Activated CD4-positive, alpha-beta T cell treated with anti-CD3 and anti-CD28 coated beads, Interleukin-2, amount 50 U/mL, for 48 hours (primary cell): ENCODE measurements at places on chromosomes 11 and 22.

- no peak for DNase-seq
Observed at GRCh38 chr11:86067009-86067850, 1.7 kb downstream of the PICALM start.

DNA sequence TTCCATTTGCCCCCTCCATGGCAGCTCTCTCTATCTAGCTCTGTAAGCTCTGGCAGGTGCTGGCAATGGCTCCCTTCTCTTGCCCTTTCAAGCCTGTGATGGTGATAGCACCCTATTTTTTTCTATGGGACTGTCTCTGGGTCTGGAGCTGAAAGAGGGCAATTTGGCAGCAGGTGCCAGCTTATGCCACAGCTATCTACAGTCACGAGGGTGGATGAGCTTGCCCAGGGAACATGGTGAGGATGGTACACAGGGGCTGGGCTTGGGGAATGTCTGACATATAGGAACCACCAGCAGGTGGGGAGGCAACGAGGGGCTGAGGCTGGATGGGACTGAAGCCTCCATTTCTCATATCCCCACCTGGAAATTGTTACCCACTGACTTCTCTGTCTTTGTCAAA lies 175.4 kb upstream of the SYT13 start:
- no peak for DNase-seq

GRCh38 chr22:39303358-39303757 lies 16.1 kb downstream of the RPL3 start:
- DNase-seq: no peak

DNA sequence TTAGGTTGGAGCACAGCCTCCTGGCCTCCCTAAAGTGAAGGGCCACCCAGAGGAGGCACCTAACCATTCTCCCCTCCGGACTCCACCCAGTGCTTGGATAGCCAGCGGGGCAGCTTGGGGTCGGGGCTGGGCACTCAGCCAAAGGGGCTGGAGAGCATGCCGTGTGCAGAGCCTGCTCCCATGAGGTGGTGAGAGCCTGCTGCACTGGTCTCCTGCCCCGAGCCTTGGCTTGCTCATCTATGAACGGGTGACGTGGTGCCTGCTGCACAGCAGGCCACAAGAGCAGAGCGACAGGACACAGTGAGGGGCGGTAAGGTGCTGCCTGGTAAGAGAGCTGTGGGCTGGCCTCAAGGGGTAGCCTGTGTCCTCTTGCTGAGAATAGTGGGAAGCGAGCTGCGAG lies 14.0 kb upstream of the CCDC188 start:
- no peak for DNase-seq

DNA sequence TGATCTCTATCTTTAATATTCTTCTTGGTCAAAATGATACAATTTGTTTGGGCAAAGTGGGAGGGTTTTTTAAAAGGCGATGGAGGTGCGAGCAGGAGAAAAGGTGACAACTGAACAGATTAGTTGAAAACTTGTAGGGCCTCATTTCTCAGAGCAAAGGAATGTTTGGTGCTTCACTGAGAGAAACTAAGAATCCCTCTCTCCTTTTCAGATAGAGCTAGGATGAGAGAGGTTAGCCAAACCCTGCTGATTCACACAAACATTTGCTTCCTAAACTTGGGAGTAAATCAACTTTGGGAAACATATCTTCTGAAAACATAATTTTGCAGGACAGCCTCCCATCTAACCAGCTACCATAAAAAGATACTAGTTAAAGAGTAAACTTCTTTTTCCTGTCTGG lies 57.0 kb downstream of the PHF21A start:
- no peak for DNase-seq

DNA sequence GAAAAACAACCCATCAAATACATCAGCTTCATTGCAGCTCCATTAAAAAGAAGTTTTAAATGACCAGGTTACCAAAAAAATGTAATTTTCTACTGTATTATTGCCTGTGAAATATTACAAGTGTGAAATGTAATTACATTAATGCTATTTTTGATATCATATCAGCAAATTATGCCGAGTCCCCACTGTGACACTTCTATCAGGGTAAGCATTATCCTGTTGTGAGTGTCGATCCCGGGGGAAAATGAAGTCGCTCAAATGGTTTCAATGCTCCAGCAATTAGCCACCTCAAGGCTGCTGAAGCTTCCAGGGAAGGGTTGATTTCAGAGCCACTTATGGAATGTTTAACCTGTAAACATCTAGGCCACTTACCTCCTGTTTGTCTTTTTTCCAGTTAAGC lies 70.4 kb downstream of the RCN1 start:
- DNase-seq: no peak

DNA sequence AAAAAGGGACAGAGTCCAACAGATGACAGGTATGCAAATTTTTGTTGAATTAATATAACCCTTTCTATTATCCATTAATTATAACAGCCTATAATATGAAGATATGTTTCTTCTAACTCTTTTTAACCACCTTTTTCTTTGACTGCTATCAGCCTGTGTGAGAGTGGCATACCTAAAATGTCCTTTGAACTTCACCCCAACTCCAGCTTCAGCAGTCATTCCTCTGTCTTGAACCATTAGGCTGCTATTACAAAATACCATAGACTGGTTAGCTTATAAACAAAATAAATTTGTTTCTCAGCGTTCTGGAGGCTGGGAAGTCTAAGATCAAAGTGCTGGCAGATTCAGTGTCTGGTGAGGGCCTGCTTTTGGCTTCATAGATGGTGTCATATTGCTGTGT lies 564.6 kb upstream of the FAT3 start:
- no peak for DNase-seq

DNA sequence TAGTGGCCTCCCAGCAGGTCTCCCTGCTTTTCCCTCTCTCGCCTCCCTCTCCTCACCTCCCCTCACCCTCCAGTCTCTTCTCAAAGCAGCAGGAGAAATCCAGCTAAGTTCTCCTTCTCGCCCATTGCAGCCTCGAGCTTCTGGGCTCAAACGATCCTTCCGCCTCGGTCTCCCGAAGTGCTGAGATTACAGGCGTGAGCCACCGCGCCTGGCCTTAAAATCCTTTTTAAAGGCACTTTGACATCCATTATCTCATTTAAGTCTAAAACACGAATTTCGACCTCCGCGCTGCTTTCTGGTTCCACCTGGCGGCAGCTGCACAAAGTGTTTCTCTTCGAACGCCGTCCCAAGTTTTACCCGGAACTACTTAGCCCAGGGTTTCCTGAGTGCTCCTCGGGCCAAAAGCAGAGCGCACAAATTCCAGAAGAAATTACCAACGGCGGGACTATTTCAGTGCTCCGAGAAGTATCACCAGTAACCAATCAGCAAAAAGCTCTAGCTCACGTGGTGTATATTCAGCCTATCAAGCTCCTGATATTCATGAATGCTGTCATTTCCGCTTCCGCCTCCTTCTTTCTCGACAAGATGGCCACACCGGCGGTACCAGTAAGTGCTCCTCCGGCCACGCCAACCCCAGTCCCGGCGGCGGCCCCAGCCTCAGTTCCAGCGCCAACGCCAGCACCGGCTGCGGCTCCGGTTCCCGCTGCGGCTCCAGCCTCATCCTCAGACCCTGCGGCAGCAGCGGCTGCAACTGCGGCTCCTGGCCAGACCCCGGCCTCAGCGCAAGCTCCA lies at the start of gene EIF3F:
EIF3F (plus strand) TSS at position 570 of the 792 bp plus-strand sequence; CDS start at position 586, 16 bp downstream.
- peak; percentile 85 for DNase-seq

GRCh38 chr11:83691451-83691950 lies 405.3 kb upstream of the CCDC90B start:
- no peak for DNase-seq

DNA sequence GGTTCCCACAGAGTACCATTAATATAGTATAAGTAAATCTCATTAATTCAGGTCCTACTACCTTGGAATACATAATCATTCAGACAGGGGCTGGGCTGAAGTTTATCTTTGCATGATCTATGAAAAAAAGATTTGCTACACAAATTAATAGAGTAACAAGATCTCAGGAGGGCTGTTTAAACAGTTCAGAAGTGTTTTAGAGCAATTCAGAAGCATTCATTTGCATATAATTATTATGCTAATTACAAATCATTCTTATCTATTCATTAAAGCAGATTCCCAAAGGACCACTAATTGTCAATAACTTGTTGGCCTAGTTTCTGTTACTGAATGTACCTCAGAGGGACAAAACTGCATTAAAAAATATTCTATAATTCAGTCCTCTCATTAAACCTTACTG lies 40.5 kb downstream of the PITPNB start:
- no peak for DNase-seq

DNA sequence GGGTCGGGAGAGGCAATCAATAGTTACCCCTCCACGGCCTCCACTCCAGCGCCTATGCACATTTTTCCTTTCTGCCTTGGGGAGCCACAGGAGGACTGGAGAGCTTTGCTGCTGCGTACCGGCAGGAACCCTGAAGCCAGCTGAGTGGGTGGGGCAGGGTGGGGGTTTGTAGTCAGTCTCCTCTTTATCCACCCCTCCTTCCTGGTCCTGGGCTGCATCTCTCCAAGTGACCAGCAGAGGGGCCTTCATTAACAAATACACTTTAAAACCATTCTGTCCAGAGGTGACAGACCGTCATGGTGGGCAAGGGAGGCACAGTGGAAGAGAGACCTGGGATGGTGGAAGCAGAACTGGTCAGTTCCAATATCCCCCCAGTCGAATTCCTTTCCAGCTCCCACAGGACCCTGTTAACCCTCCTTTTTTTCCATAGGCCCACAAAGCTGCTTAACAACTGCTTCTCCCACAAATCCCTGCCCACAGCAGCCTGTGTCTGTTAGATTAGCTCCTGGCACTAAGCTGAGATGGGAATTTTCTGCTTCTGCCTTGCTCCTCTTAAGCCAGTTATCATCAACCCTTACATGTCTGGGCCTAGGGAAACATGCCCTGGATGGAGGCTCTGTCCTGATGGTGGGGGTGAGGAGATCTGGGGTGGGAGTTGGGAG lies 3.9 kb upstream of the ABCG4 start:
- DNase-seq: peak; percentile 42

GRCh38 chr11:69209038-69209350 lies 53.3 kb downstream of the SMIM38 start:
- no peak for DNase-seq

- DNase-seq: no peak
Observed at GRCh38 chr11:72543849-72544542, 109.7 kb upstream of the CLPB start.

- no peak for DNase-seq
Observed at GRCh38 chr22:24284747-24285203, 14.1 kb downstream of the SPECC1L start.

- no peak for DNase-seq
Observed at GRCh38 chr11:16363706-16364105, 7.4 kb upstream of the SOX6 start.

DNA sequence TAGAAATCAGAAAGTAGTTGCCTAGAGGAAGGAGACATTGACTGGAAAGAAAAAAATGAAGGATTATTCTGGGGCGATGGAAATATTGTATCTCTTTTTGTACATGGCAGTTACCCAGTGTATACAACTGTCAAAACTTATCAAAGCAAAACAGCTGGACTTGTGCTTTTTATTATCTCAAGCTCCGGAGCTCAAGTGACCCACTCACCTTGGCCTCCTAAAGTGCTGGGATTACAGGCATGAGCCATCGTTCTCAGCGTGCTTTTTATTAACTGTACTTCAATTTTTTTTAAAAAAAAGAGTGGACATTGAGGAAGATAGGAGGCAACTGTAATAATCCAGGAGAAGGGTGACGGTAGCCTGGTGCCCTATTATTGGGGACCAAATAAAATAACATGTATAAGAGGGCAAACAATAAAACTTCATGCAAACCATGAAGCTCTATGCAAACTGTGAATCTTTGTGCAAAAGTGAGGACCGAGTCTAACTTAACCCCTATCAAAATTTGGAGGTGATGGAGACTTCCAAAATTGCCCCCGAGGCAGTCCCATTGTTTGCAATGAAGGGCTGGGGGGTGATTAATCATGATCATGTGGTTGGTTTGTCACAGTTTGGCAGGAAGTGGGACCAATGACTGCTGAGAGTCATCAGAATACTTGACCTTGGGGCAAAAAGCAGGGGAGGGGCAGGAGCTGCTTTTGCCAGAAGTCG lies 23.5 kb downstream of the FZD4 start:
- DNase-seq: no peak

GRCh38 chr11:65663639-65664200 lies 1.0 kb upstream of the RELA start:
- peak; percentile 61 for DNase-seq

- DNase-seq: no peak
Observed at GRCh38 chr11:127105593-127106541, 105.3 kb upstream of the KIRREL3 start.

DNA sequence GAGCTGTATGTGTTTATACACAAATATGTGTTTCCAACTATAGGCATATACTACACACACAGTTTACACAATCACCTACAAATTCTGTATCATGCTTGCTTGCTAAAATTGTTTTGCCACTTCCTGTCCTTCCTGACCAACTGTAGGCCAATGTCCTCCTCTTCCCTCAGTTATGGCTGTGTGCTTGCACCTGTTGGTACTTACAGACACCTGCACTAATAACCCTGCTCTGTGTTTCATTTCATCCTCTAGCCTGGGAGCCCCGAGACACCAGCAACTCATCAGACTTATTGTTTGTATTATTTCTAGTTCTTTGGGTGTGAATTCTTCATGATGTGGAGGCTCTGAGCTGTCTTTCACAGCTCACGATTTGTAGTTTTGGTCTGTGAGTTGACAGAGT lies 1.8 kb upstream of the NCF4 start:
- DNase-seq: no peak

GRCh38 chr22:41561335-41561734 lies 525 bp downstream of the CSDC2 start:
- no peak for DNase-seq

GRCh38 chr11:15006139-15006759 lies 34.1 kb upstream of the CALCA start:
- no peak for DNase-seq

DNA sequence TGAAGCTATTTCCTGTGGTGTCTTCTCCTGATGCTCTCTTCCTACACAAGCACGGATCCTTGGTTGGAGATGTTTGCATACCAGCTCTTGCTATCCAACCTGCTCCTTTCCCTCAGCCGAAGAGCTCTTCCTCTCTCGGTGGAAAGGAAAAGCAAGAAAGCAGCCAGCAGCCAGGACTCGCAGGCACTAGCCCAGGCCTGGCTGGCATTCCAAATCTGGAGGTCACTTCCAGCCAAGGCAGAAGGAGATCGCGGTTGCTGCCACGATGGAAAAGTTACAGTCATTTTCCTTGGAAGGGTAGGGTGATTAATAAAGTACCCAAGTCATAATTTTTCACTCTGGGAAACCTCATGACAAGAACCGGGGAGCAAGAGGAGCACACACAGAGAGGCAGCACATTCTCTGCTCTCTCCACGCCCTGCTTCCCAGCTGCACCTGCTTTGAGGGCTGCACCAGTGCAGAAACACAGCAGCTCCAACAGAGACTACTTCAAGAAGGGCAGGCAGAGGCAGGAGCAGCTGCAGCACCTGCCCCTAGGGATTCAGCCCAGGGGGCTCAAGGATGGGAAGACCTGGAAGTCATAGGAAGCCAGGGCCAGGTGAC lies 399.3 kb downstream of the CADM1 start:
- DNase-seq: no peak
